ENCODE measurements at places on chromosomes 5 and 9.

- DNase-seq = no peak
Measured at GRCh38 chr5:38540314-38540713, 16.1 kb downstream of the LIFR start.

- DNase-seq = no peak
Measured at GRCh38 chr5:132767150-132767549, 9.9 kb downstream of the SEPTIN8 start.

DNA sequence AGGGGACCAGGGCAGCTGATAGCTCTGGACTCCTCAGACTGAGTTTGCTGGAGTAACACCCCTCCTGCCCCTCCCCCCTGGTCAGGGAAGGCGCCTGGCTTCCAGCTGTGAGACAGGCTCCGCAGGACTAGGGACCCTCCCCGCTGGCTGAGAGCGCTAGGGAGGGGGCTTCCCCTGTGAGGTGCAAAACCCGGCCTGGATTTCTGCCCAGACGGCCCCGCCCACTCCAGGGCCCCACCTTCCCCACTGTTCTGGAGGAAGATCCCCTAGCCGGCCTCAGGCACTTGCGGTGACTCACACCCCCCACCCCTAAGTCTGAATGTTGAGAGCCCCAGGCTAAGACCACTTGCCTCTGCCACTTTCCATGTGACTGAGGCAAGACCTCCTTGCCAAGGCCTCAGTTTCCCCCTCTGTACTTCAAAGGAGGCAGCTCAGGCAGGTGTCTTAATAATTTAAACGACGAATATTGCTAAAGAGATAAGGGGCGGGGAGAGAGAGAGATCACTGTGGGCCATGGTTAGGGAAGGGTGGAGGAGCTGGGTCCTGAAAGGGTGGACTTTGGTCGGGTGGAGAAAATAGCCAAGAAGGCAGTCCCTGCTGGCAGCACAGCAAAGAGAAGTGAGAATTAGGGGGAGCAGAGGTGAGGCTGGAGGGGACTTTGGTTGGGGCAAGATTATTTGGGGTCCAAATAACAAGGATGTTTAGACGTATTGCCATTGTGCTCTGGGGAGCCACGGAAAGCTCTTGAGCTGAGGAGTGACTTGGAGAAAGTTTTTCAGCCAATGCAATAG, 1.0 kb upstream of the DAB2IP start:
- DNase-seq = peak; percentile 93

DNA sequence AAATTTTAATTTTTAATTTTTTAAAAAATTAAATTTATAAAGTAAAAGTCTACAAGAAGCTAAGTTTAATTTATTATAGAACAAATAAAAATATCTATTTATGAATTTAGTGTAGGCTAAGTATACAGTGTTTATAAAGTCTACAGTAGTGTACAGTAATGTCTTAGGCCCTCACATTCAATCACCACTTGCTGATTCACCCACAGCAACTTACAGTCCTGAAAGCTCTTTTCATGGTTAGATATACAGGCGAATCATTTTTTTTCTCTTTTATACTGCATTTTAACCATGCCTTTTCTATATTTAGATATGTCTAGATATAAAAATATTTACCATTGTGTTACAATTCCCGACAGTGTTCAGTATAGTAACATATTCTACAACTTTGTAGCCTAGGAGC, 55.9 kb downstream of the PCSK1 start:
- no peak for DNase-seq

DNA sequence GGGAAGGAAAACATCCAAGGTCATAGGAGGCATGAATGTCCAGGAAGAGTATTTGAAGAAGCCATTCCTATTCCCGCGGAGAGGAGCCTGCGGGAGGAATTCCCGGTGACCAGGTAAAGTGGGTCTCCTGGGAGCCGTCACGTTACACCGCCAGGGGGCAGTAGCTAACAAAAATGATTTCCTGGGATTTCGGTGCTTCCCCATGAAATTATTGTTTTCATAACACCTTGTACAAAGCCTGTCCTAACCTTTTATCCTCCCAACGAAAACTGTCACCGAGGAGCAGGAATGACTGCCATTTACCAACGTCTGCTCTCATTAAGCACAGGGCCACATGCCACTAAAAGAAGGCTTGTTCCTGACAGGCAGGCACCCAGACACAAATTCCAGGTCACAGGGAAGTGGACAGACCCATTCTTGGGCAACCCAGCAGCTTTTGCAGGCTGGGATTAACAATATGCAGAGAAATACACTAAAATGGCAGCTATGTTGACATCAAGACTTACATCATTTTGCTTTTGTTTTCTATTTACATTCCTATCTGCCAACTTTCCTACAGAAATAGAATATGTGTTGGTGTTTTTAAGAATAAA, 41.2 kb upstream of the CTSL start:
- peak; percentile 44 for DNase-seq

GRCh38 chr9:75365196-75365595, 276.9 kb downstream of the OSTF1 start:
- no peak for DNase-seq

DNA sequence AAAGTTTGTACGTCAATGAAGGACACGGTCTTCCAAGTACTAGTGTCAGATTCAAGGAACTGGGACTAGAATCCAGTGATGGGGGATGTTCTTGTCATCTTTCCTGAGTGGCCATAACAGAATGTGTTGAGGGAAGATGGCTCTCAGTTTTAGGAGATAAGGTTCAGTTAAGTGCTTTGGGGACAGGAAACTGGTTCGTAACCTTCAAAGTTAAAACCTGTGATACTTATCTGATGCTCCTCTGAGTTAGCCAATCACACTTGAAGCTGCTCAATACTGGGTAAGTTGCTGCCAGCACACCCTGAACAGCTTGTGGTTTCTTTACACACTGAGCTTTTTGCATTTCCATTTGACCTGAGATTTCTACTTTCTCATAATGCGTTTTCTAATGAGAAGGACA, 64.4 kb downstream of the PIK3R1 start:
- peak; percentile 67 for DNase-seq

GRCh38 chr9:13744261-13744901, 464.9 kb upstream of the MPDZ start:
- DNase-seq = no peak

DNA sequence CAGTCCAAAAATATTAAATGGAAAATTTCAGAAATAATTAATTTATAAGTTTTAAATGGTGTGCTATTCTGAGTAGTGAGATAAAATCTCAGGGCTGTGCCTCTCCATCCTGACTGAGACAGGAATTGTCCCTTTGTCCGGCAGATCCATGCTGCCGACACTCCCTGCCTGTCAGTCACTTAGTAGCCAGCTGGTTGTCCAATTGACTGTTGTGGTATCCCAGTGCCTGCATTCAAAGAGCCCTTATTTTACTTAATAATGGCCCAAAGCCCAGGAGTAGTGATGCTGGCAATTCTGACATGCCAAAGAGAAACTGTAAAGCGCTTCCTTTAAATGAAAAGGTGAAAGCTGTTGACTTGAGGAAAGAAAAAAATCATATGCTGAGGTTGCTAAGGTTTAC, 157.5 kb downstream of the ENC1 start:
- DNase-seq = no peak

GRCh38 chr9:16371306-16371705, 499.2 kb downstream of the BNC2 start:
- DNase-seq = no peak

DNA sequence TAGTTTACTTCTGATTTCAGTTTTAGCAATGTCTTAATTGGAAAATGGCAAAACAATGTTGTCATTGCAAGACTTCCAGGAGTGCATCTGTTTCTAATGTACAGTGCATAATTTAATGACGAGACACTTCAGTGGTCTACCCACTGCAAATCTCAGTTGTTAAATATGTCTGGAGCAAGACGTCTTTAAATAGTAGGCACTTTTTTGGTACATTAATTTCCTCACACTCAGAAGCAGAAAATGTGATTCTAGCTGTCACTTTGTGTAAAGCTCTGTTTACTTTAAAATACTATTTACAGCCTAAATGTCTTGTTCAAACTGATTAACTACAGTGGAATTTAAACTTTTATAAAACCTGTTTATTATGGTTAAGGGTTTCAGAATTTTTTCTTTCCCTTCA, 815.5 kb downstream of the TLE1 start:
- DNase-seq = no peak

- peak; percentile 74 for DNase-seq
Measured at GRCh38 chr9:78023003-78023741, 8.4 kb downstream of the GNAQ start.

- DNase-seq = no peak
Measured at GRCh38 chr5:19767987-19768386, 220.0 kb downstream of the CDH18 start.

DNA sequence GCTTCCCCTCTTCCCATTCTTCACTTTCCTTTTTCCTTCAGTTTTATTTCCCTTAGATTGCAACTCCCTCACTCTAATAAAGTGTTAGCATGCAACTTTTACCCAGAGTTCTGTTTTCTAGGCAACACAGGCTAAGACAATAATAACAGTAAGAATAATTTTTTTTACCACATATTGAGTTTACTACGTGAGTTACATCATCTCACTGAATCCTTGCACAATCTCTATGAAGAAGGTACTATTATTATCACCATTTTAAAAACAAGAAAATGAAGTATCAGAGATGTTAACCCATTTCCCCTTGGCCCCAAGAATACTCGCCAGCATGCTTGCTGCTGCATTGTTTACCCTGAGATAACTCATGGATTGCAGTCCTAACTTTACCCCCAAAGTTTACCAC, 53.7 kb upstream of the SMIM32 start:
- no peak for DNase-seq

DNA sequence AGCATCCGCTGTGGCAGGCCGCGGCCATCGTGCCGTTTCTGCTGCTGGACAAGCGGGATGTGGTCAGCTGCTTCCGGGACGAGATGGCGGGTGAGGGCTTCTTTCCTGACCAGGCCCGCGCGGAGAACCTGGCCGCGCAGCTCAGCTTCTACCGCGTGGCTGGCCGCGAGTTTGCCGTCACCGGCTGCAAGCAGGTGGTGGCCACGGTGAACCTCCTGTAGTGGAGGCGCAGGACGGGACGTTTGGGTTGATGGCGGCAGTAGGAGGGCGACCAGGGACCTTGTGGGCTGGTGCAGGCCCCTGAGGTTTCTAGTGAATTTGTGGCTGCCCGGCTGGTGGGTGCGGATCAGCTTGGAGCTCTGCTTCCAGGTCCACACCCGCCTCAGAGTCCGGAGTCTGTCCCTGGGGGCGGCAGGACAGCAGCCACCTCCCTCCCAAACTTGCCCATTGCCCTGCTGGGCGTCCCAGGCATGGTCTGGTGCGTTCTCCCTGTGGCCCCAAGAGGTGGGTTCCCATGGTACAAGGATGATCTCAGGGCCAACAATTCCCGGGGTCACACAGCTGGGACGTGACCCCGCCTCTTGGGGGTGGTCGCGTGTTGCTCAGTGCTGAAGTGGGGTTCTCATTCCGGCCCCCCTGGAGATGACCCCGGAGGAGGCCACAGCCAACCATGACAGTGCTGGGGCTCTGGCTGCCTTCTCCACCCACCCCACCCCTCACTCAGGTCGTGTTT, 2.4 kb downstream of the TOR4A start:
- DNase-seq = no peak

DNA sequence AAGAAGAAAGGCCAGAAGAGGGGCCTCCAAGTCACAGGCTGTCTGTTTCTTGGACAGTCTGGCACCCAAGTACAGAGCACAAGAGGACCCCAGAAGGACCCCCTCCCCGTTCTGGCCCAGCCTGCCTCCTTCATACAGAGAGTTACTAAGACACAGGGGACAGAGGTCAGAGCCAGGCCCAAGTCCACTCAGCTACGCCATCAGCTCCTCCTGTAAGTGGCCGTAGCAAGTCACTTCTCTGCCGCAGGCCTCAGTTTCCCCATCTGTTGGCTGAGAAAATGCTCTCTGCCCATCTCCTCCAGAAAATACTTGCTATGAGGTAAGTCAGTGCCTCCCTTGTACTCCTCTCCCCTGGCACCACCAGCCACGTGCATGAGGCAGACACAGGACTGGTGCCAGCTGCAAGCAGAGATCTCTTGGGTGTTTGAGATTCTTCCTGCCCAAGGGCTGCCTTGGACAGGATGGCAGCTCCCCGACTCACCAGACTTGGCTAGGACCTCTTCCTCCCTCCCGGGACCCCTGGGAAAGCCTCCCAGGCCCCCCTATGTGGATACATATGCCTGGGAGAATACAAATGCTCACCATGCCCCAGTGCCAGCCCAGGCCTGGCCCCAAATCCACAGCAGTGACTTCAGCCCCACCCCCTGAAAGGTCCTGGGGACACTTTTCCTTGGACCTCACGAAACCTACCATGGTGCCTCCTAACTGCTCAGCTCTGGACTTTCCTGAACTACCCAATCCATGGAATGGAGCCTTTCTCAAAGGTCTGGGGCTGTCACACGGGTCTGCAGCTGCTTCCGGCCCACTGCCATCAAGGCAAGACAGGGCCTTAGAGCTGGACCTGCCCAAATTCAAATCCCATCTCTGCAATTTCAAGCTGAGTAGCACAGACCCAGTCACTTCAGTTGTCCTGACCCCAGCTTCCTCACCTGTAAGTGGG, 5.1 kb downstream of the EEIG1 start:
- DNase-seq = peak; percentile 57

DNA sequence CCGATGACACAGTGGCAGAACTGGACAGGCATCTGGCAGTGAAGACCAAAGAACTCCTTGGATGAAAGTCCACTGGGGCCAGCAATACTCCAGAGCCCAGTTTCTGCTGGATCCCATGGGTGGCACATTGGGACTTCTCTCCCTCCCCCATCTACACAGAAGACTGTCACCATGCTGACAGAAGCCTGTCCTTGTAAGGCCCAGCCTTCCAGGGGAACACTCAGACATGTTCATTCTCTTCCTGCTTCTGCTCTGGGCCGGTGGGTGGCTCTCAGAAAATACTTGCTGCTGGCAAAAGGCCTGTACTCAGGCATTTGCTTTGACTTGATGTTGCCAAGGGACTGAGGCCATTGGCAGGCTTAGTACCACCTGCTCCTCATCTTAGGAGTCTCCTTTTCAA, 48.3 kb upstream of the PTGS1 start:
- no peak for DNase-seq

GRCh38 chr9:109176963-109177362, 9.9 kb upstream of the FRRS1L start:
- DNase-seq = no peak

DNA sequence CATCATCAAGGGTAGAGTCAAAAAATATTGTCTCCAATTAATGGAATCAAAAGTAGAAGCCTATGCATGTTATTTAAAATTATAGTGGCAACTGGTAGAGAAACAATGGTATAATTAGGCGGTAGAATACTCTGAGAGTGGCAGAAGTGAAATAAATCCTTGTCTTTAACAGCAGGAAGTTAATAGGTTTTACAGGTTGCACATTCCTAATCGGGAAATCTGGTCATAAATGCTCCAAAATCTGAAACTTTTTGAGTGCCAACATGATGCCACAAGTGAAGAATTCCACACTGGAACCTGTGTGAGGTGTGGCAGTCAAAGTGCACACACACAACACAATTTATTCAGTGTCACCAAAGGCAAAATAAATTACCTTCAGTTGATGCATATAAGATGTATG, 433.4 kb downstream of the TAF11L14 start:
- DNase-seq = no peak

Data from small intestine (tissue), 16 donors.